ENCODE measurements at places on chromosomes 7 and 10.

DNA sequence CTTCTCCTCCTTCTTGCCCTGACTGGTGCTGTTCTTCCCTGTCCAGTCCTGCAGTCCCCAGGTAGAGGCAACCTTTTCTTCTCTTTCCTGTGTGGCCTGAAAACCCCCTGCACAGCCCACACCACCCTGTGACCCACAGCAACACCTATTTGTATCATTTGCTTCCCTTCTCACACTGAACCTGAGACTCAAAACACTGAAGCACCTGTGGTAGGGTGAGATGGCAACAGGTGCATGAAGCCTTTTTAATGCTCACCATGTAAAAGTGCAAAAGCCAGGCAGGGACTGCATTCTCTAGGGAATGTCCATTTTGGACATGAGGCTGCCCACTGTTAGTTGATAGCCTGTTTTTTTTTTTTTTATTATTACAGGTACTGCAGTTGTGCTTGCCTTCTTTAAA is 71.4 kb downstream of the LRMDA start:
- DNase-seq, result no peak

GRCh38 chr7:89246196-89246595 is 450.7 kb upstream of the TEX47 start:
- no peak for DNase-seq

- DNase-seq, result no peak
These were observed 362.0 kb downstream of the ZNF248 start for GRCh38 chr10:37495415-37495814.

GRCh38 chr7:151505836-151506468 is 13.7 kb downstream of the RHEB start:
- no peak for DNase-seq

DNA sequence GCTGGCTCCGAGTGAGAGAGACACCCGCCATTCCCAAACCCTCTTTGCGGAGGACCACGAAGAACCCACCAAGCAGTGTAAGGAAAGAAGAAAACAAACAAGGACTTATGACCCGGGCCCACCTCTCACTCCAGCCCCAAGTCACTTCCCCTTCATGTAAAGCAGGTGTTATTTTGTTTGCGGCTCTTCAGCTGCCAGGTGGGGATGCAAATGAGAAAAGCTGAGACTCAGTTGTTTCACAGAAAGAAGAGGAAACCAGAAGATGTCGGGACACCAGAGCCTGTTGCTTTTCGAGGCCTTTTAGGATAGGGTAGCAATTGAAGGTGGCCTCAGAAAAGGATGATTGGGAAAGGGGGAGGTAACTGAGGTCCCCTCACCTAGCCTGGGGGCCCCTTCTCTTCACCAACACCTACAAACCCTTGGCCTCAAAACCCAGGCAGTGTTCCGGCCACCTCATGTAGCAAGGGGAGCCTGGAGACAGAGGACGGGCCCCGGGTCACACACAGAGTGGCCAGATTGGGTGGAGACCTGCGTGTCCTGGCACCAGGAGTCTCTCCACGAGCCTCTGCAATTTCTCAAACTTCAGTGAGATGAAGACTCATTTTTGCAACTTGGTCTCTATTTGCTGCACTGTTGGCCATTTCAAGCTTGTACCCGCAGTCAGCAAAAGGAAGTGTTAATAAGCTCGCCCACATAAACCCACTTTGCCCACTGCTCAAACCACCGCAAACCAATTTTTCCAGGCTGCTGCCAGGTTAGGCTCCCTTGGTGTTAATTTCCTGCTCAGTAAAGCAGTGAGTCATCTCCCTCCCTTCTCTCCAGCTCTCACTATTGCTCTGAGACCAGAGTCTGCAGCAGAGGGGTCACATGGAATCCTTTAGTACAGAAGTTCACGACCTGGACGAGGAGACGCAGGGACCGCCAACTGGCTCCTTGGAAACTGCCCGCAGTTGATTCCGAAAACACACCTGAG is 45.5 kb downstream of the AOC1 start:
- no peak for DNase-seq

DNA sequence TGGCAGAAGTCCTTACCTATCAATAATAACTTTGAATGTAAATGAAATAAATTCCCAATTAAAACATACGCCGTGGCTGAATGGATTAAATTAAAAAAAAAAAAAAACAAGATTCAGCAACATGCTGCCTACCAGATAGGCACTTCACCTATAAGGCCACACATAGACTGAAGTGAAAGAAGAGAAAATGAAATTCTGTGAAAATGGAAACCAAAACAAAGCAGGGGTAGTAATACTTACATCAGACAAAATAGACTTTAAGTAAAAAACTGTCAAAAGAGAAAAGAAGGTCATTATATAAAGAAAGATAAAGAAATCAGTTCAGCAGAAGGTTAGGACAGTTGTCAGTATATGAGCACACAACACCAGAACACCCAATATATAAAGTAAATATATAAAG is 55.3 kb downstream of the TCAF1 start:
- no peak for DNase-seq

DNA sequence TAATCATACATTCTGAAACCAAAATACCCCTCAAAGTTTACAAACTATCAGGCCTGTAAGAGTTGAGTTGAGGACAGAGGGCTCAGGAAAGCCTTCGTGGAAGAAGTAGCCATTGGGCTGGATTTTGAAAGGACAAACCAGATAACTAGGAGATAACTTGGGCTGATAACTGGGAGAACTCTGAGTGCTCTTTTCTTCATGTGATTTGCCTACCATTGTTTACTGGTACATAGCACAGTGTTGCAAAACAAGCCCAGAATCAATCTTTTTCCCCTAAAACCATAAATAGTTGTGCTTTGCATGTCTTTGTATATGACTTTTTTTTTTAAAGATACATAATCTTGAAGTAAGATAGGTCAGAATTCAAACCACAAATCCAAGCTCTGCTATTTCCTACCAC is 106.7 kb upstream of the ITGB1 start:
- no peak for DNase-seq

All from fibroblast of skin of right biceps (primary cell).